ENCODE measurements at places on chromosomes 6 and 20.

DNA sequence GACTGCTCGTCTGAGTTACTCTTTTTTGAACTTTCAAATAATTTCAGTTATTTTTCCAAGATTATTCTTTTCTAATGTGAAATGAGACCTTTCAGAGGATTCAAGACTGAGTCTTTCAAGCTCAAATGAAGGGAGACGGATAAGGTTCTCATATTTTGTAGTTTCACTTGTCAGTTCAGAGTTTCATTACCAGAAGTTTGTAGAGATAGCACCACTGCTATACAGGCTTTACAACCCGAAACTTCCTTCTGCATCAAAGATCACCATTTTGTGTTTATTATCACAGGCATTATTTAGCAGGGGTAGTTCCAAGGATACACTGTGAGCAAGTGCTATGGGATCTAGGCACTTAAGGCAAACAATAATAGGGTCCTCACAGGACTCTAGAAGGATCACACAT, 74.7 kb upstream of the EPHA7 start:
- H3K27ac ChIP-seq, result no peak overlapping the region
- no peaks in the 10 kb centered on the region for H3K4me1 ChIP-seq
- no peak for DNase-seq
- no peaks in the 10 kb centered on the region for H3K36me3 ChIP-seq

DNA sequence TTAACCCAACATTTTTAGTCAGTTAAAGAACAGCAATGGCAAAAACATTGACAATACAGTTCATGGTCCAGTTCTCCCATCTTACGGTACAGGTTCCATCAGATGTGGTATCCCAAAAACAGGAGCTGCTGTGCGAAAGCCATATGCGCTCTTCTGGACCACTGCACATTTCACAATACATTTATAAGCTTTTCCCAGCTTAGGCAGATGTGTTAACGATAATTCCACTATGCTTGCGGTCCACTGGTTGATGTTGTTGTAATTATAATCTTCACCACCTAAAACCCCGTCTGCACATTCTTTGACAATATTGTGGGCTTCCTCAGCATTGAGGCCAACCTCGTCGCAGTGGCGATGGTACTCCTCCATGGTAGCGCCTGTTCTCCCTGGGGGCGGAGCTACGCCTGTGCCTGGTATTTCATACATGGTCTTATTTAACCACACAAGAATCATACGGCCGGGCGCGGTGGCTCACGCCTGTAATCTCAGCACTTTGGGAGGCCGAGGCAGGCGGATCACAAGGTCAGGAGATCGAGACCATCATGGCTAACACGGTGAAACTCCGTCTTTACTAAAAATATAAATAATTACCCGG, 52.0 kb downstream of the BFSP1 start:
- H3K27me3 ChIP-seq, result no peaks in the 10 kb centered on the region
- H3K36me3 ChIP-seq, result no peaks in the 10 kb centered on the region
- H3K4me3 ChIP-seq, result no peak overlapping the region

- no peak for DNase-seq
- H3K27me3 ChIP-seq, result peaks cover 11% of the 10 kb centered on the region
- H3K27ac ChIP-seq, result no peak overlapping the region
- no peaks in the 10 kb centered on the region for H3K4me1 ChIP-seq
These were observed 301.9 kb downstream of the TFAP2A start for GRCh38 chr6:10112871-10113549.

DNA sequence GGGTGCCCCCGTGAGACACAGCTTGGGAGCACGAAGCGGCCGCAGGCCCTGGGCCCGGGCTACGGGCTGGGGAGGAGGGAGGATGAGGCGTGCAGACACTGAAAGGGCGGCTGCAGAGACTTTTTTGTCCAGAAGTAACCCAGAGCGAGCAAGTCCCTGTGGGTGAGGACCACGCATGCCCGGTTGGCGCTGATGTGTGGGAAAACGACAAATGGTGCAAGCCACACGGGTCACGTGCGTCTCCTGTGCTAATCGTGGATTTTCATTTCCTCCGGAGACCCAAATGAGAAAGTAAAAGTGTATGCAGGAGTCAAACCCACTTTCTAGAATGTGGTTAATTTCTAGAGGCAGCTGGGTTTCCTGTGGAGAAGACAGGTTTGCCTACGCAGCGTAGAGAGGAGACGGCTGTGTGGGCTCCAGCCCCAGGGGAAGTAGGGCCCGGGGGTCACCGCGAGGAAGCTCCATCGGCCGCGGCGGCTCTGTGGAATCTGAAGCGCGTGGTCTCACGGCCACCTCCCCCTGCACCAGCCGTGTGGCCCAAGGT, 19.0 kb downstream of the DLL1 start:
- no peaks in the 10 kb centered on the region for H3K4me1 ChIP-seq
- DNase-seq, result peak; percentile 42
- H3K27ac ChIP-seq, result no peak overlapping the region
- H3K4me3 ChIP-seq, result peak overlapping the region; percentile 29

DNA sequence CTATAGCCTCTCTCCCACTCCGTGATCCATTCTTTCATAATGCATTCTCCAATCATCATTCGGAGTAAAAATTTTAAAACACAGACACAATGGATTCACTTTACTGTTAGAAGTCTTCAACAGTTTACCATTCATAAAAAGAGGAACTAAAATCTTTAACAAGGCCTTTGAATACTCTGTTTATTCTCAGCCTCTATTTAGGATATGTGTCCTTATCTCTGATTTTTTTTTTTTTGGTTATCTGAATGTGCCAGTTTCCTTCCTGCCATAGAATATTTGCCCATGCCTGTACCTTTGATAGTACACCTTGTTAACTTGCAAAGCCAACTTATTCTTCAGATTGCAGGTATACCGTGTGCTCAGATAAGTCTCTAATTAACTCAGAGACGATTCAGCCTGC, 11.1 kb downstream of the CRISP1 start:
- H3K27ac ChIP-seq, result no peak overlapping the region
- H3K36me3 ChIP-seq, result no peaks in the 10 kb centered on the region
- no peak for DNase-seq
- no peaks in the 10 kb centered on the region for H3K27me3 ChIP-seq
- no peaks in the 10 kb centered on the region for H3K4me1 ChIP-seq

- H3K4me3 ChIP-seq, result no peak overlapping the region
- H3K27me3 ChIP-seq, result peaks cover 38% of the 10 kb centered on the region
- no peaks in the 10 kb centered on the region for H3K36me3 ChIP-seq
- peak; percentile 52 for DNase-seq
- no peak overlapping the region for H3K27ac ChIP-seq
These were observed 643 bp downstream of the CD24 start for GRCh38 chr6:106973836-106974335.

GRCh38 chr6:143772116-143773086, 70.7 kb upstream of the LTV1 start:
- H3K27ac ChIP-seq, result peak overlapping the region; percentile 72
- H3K4me1 ChIP-seq, result peaks cover 27% of the 10 kb centered on the region
- no peaks in the 10 kb centered on the region for H3K27me3 ChIP-seq
- H3K4me3 ChIP-seq, result no peak overlapping the region
- no peak for DNase-seq

- H3K27me3 ChIP-seq, result no peaks in the 10 kb centered on the region
- H3K4me3 ChIP-seq, result no peak overlapping the region
- H3K36me3 ChIP-seq, result no peaks in the 10 kb centered on the region
- H3K27ac ChIP-seq, result no peak overlapping the region
- no peak for DNase-seq
These were observed 13.9 kb downstream of the CHRNA4 start for GRCh38 chr20:63347081-63347741.

- no peak overlapping the region for H3K27ac ChIP-seq
- no peaks in the 10 kb centered on the region for H3K4me1 ChIP-seq
- H3K4me3 ChIP-seq, result no peak overlapping the region
- no peaks in the 10 kb centered on the region for H3K36me3 ChIP-seq
These were observed 43.6 kb upstream of the FUCA2 start for GRCh38 chr6:143555071-143555492.

- no peaks in the 10 kb centered on the region for H3K27me3 ChIP-seq
- H3K4me1 ChIP-seq, result no peaks in the 10 kb centered on the region
- no peaks in the 10 kb centered on the region for H3K36me3 ChIP-seq
- H3K27ac ChIP-seq, result no peak overlapping the region
- H3K4me3 ChIP-seq, result no peak overlapping the region
These were observed 149.6 kb downstream of the BACH2 start for GRCh38 chr6:90146921-90147649.

- peak; percentile 63 for DNase-seq
- H3K27ac ChIP-seq, result peak overlapping the region; percentile 86
- H3K4me3 ChIP-seq, result peak overlapping the region; percentile 69
- H3K4me1 ChIP-seq, result peaks cover 34% of the 10 kb centered on the region
- no peaks in the 10 kb centered on the region for H3K27me3 ChIP-seq
- peaks cover 45% of the 10 kb centered on the region for H3K36me3 ChIP-seq
These were observed 574 bp downstream of the RPS12 start for GRCh38 chr6:132814716-132815570.

DNA sequence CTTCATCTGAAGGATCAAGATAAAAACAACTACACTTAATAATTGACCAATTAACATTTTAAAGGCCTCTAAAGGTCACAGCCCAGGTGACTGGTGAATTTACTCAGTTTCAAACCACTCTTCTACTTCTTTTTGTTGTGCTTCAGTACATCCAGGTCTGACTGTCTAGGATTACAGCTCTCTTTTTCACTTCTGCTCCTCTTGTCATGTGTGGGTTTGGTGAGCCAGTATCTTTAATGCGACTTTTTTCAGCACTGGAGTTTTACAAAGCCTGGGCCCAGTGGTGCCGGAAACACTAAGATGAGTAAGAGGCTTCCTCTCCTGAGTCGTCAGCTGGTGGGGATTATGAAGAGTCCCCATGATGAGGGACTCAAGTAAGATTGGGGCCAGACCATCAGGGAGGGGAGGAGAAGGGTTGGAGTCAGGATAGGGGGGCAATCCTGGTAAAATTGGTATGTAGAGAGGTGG, 27.0 kb downstream of the HECA start:
- no peak overlapping the region for H3K4me3 ChIP-seq
- no peaks in the 10 kb centered on the region for H3K27me3 ChIP-seq
- no peak overlapping the region for H3K27ac ChIP-seq
- no peak for DNase-seq

DNA sequence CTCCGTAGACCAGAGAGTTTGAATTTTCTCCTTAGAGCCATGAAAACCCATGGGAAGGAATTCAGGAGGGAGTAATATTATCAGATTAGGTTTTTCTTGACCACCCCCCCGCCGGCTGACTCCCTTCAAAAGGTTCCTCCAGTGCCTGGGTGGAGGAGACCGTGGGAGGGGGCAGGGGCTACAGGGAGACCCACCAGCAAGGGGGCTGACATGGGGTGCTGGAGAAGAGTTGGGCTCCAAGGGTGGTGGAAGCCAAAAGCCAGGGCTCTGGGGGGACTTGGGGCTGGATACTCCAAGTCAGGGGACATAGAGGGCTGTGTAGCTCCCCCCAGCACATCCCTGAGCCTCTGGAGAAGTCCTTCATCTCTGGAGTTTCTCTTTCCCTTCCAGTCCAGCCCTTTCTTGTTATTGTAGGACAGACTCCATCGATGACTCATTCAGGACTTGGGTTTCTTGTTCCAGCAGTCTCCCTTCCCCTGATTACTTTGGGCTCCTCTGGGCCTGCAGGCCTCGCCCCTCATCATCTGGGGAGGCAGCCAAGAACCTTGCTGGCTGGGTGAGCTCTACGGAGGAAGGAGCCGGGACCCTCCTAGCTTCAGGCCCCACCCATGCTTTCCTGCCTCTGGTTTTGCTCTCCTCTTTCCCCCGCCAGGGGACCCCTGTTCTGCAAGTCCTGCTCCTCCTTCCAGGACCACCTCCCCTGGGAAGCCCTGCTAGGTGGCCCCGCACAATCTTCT, 10.5 kb upstream of the KIAA1755 start:
- no peak overlapping the region for H3K27ac ChIP-seq
- no peaks in the 10 kb centered on the region for H3K4me1 ChIP-seq
- no peak overlapping the region for H3K4me3 ChIP-seq
- no peaks in the 10 kb centered on the region for H3K36me3 ChIP-seq

- peak overlapping the region; percentile 34 for H3K4me3 ChIP-seq
- H3K4me1 ChIP-seq, result peaks cover 14% of the 10 kb centered on the region
- H3K27ac ChIP-seq, result no peak overlapping the region
- H3K36me3 ChIP-seq, result no peaks in the 10 kb centered on the region
- H3K27me3 ChIP-seq, result peaks cover 39% of the 10 kb centered on the region
- peak; percentile 26 for DNase-seq
These were observed 639 bp upstream of the CD24 start for GRCh38 chr6:106974999-106975737.

GRCh38 chr6:114446342-114446741, 103.5 kb upstream of the HS3ST5 start:
- no peaks in the 10 kb centered on the region for H3K27me3 ChIP-seq
- no peaks in the 10 kb centered on the region for H3K4me1 ChIP-seq
- no peak overlapping the region for H3K27ac ChIP-seq

- H3K27ac ChIP-seq, result no peak overlapping the region
- no peaks in the 10 kb centered on the region for H3K36me3 ChIP-seq
- no peak for DNase-seq
- H3K4me3 ChIP-seq, result no peak overlapping the region
- H3K4me1 ChIP-seq, result no peaks in the 10 kb centered on the region
- peaks cover 34% of the 10 kb centered on the region for H3K27me3 ChIP-seq
These were observed 1.9 kb downstream of the ELOVL2 start for GRCh38 chr6:11042025-11042749.

DNA sequence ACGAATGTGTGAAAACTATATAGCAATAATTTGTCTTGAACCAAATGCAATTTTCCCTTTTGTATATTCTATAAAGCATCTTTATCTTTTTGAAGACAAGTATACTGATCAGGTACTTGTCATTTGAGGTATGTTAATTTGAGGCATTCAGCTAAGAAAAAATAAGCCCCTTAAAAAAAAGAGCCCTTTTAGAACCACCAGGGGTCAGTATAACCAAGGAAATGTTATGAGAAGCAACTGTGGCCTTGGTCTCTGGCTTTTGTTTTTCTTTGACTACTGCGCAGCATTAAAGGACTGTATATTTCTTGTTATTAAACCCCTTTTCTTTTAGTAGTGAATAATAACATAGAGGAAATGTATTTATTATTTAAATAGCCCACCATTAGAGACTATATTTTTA, 43.1 kb downstream of the CD109 start:
- H3K36me3 ChIP-seq, result no peaks in the 10 kb centered on the region
- DNase-seq, result no peak
- no peaks in the 10 kb centered on the region for H3K27me3 ChIP-seq
- H3K4me1 ChIP-seq, result no peaks in the 10 kb centered on the region
- H3K27ac ChIP-seq, result no peak overlapping the region
- H3K4me3 ChIP-seq, result no peak overlapping the region

- H3K27me3 ChIP-seq, result no peaks in the 10 kb centered on the region
- H3K27ac ChIP-seq, result no peak overlapping the region
- H3K4me1 ChIP-seq, result no peaks in the 10 kb centered on the region
- no peak for DNase-seq
- no peaks in the 10 kb centered on the region for H3K36me3 ChIP-seq
These were observed 57.5 kb upstream of the FUCA2 start for GRCh38 chr6:143569040-143569439.

- no peaks in the 10 kb centered on the region for H3K36me3 ChIP-seq
- H3K4me3 ChIP-seq, result no peak overlapping the region
- no peaks in the 10 kb centered on the region for H3K27me3 ChIP-seq
These were observed 66.5 kb downstream of the NOX3 start for GRCh38 chr6:155389130-155389529.

DNA sequence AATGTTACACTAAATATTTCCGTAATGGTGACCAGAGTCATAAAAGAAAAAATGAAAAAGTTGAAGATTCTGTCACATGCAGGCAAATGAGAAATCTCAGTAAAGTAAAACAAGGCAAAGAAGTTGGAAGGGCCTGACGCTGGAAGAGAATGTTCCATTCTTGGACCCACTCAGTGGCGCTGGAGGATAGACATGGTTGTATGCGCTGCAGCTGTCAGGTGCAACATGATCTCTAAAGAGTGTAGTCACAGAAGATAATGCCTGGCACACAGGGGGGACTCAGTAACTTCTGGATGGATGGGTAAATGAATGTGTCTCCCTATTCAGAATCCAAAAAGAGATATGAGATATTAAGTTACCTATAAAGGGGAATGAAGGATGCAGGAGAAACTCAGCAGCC, 116.3 kb downstream of the FAXC start:
- H3K4me3 ChIP-seq, result no peak overlapping the region
- H3K36me3 ChIP-seq, result no peaks in the 10 kb centered on the region
- DNase-seq, result no peak
- no peaks in the 10 kb centered on the region for H3K4me1 ChIP-seq
